Natural killer cell (primary cell): ENCODE measurements at places on chromosomes 1 and 21. TPM values are rescaled to one million over a fixed set of nuclear protein-coding genes. Genes with fewer than 3 reads are reported as not detected.
A peak's percentile ranks its signal among the peaks of the same experiment; 100 is the strongest.

Gene ESPN
- 1.7 TPM for total RNA-seq

Gene MPL
- total RNA-seq: 1.7 TPM

Gene KISS1
- not detected for total RNA-seq

Gene C1QB
- not detected for total RNA-seq

Gene PGLYRP3
- total RNA-seq: not detected

Gene PTPN14
- not detected for total RNA-seq

Gene LCA5L
- total RNA-seq: 0.14 TPM

Gene CNR2
- 5.3 TPM for total RNA-seq

Gene TGFB2
- total RNA-seq: 0.07 TPM

GRCh38 chr21:17066006-17066405, 446.8 kb upstream of the CXADR start:
- no peaks in the 10 kb centered on the region for H3K36me3 ChIP-seq
- no peaks in the 10 kb centered on the region for H3K4me1 ChIP-seq
- no peaks in the 10 kb centered on the region for H3K27me3 ChIP-seq

- no peaks in the 10 kb centered on the region for H3K4me1 ChIP-seq
- H3K27me3 ChIP-seq: no peaks in the 10 kb centered on the region
- H3K27ac ChIP-seq: no peak overlapping the region
- no peak overlapping the region for H3K4me3 ChIP-seq
- no peak for DNase-seq
Measured at GRCh38 chr21:45523411-45524101, 18.7 kb downstream of the SLC19A1 start.

GRCh38 chr1:228919914-228920313, 184.6 kb downstream of the RHOU start:
- no peaks in the 10 kb centered on the region for H3K36me3 ChIP-seq
- no peaks in the 10 kb centered on the region for H3K27me3 ChIP-seq
- DNase-seq: no peak
- no peak overlapping the region for H3K4me3 ChIP-seq

GRCh38 chr1:243269461-243269801, 13.6 kb downstream of the SDCCAG8 start:
- no peak overlapping the region for H3K27ac ChIP-seq
- DNase-seq: no peak
- H3K27me3 ChIP-seq: no peaks in the 10 kb centered on the region
- peaks cover 5% of the 10 kb centered on the region for H3K36me3 ChIP-seq

GRCh38 chr1:81304187-81304586, 496.5 kb upstream of the ADGRL2 start:
- H3K27ac ChIP-seq: no peak overlapping the region
- DNase-seq: no peak
- H3K36me3 ChIP-seq: no peaks in the 10 kb centered on the region
- H3K4me3 ChIP-seq: no peak overlapping the region
- no peaks in the 10 kb centered on the region for H3K27me3 ChIP-seq
- no peaks in the 10 kb centered on the region for H3K4me1 ChIP-seq

- peaks cover 19% of the 10 kb centered on the region for H3K36me3 ChIP-seq
- no peak overlapping the region for H3K4me3 ChIP-seq
- H3K4me1 ChIP-seq: no peaks in the 10 kb centered on the region
- no peaks in the 10 kb centered on the region for H3K27me3 ChIP-seq
Measured at GRCh38 chr1:22490309-22490708, 38.7 kb downstream of the ZBTB40 start.

GRCh38 chr1:151130987-151131586, 15.3 kb downstream of the SEMA6C start:
- H3K4me1 ChIP-seq: peaks cover 14% of the 10 kb centered on the region
- H3K4me3 ChIP-seq: peak overlapping the region; percentile 17
- DNase-seq: peak; percentile 63
- H3K36me3 ChIP-seq: no peaks in the 10 kb centered on the region
- no peaks in the 10 kb centered on the region for H3K27me3 ChIP-seq

- H3K4me1 ChIP-seq: peaks cover 31% of the 10 kb centered on the region
- DNase-seq: peak; percentile 74
- H3K27me3 ChIP-seq: no peaks in the 10 kb centered on the region
- H3K36me3 ChIP-seq: peaks cover 58% of the 10 kb centered on the region
- H3K27ac ChIP-seq: peak overlapping the region; percentile 100
Measured at GRCh38 chr1:150577557-150578271, 1.7 kb downstream of the MCL1 start.

- no peak overlapping the region for H3K4me3 ChIP-seq
- no peak for DNase-seq
- no peak overlapping the region for H3K27ac ChIP-seq
- H3K4me1 ChIP-seq: peaks cover 13% of the 10 kb centered on the region
Measured at GRCh38 chr1:9833632-9834031, 9.9 kb upstream of the CLSTN1 start.

GRCh38 chr1:150813028-150813707, 5.1 kb upstream of the CTSK start:
- H3K4me3 ChIP-seq: no peak overlapping the region
- no peak overlapping the region for H3K27ac ChIP-seq
- peaks cover 54% of the 10 kb centered on the region for H3K36me3 ChIP-seq
- peak; percentile 31 for DNase-seq
- no peaks in the 10 kb centered on the region for H3K27me3 ChIP-seq

- DNase-seq: peak; percentile 37
- no peaks in the 10 kb centered on the region for H3K36me3 ChIP-seq
Measured at GRCh38 chr1:198167436-198167934, 10.7 kb downstream of the NEK7 start.

DNA sequence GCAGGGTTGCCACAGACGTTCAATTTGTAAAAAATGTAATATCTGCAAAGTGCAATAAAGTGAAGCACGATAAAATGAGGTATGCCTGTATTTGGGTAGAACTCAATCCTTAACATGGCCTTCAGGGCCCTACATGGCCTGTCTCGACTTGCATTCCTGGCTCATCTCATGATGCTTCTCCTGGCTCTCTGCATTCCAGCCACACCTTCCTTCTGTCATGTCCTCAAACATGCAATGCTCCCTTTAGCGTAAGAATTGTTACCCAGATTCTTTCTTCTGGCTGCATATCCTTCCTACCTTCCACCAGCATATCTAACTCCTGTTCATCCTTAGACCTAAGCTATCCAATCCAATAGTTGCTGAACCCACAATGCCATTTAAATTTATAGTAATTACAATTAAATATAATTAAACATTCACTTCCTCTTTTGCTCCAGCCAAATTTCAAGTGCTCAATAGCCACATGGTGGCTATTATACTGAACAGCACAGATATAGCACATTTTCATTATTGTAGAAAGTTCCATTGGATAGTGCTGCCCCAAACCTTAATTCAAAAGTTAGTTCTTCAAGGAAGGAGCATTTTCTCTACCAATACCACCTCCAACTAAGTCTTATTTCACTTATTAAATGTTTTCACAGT, 32.6 kb downstream of the FGGY start:
- no peaks in the 10 kb centered on the region for H3K27me3 ChIP-seq
- no peaks in the 10 kb centered on the region for H3K36me3 ChIP-seq
- no peak for DNase-seq
- H3K4me1 ChIP-seq: peaks cover 10% of the 10 kb centered on the region

- DNase-seq: no peak
- H3K27ac ChIP-seq: no peak overlapping the region
- H3K4me3 ChIP-seq: no peak overlapping the region
- no peaks in the 10 kb centered on the region for H3K27me3 ChIP-seq
Measured at GRCh38 chr1:36950604-36951291, 83.6 kb downstream of the GRIK3 start.

DNA sequence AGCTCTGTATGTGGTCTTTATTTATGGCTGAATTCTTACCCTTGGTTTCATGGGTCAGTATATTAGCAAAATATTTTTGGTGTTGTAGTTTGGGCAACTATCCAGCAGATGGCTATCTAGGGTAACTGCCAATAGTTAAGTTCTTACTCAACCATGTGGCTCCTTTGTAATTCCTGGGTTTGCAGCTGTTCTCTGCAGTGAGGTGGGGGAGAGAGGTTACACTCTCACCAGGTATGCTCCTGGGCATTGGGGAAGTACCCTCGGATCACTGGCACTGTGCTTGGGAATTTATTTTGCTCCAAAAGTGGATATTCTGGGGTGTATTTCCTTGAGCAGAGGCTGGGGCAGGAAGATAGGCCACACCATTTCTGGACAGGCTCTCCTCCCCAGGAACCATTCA, 436.7 kb upstream of the TMPRSS15 start:
- H3K36me3 ChIP-seq: no peaks in the 10 kb centered on the region
- no peak for DNase-seq
- no peak overlapping the region for H3K4me3 ChIP-seq
- H3K27me3 ChIP-seq: no peaks in the 10 kb centered on the region

DNA sequence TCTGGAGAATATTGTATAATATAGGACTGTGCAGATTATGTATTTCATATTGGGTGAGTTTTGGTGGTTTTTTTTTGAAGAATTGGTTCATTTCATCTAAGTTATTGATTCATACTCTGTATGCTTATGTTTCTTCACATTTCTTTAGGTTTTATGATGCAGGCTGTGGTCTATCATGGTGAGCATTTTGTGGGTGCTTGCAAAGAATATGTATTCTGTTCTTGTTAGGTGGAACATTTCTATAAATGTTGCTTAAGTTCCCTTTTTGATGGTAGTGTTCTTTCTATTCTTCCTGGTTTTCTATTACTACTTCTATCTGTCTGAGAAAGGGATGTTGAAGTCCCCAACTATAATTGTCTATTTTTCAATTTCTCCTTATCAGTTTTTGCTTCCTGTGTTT, 42.6 kb downstream of the PKN2 start:
- DNase-seq: no peak
- peaks cover 6% of the 10 kb centered on the region for H3K36me3 ChIP-seq
- no peak overlapping the region for H3K4me3 ChIP-seq
- H3K27me3 ChIP-seq: no peaks in the 10 kb centered on the region
- H3K4me1 ChIP-seq: no peaks in the 10 kb centered on the region

- no peak for DNase-seq
- no peaks in the 10 kb centered on the region for H3K4me1 ChIP-seq
- H3K4me3 ChIP-seq: no peak overlapping the region
- H3K36me3 ChIP-seq: peaks cover 66% of the 10 kb centered on the region
- H3K27me3 ChIP-seq: no peaks in the 10 kb centered on the region
Measured at GRCh38 chr1:111441573-111442192, 7.4 kb downstream of the WDR77 start.

- no peaks in the 10 kb centered on the region for H3K27me3 ChIP-seq
- DNase-seq: no peak
- H3K36me3 ChIP-seq: no peaks in the 10 kb centered on the region
- H3K4me1 ChIP-seq: no peaks in the 10 kb centered on the region
Measured at GRCh38 chr21:22885079-22885478, 1886.9 kb downstream of the NCAM2 start.

DNA sequence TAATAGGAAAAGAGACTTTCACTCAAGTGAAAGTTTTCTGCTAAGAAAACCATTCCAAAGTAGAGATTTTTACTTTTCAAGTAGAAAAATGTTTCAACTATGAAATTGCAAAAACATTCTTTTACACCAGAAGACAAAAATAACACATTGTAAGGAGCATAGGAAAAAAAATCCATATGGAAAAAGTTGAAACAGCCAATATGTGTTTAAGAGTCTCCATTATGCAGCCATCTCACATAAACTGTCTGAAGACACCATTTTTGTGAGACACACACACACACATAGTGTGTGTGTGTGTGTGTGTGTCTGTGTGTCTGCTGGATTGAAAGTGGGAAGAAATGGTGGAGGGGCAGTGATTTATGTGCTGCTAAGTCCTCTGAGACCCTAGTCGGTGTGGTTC, 162.1 kb downstream of the HHAT start:
- H3K27me3 ChIP-seq: no peaks in the 10 kb centered on the region
- no peak overlapping the region for H3K4me3 ChIP-seq
- no peak overlapping the region for H3K27ac ChIP-seq

GRCh38 chr1:68204977-68205630, 27.2 kb downstream of the WLS start:
- DNase-seq: no peak
- H3K36me3 ChIP-seq: no peaks in the 10 kb centered on the region
- no peak overlapping the region for H3K27ac ChIP-seq
- no peaks in the 10 kb centered on the region for H3K27me3 ChIP-seq

DNA sequence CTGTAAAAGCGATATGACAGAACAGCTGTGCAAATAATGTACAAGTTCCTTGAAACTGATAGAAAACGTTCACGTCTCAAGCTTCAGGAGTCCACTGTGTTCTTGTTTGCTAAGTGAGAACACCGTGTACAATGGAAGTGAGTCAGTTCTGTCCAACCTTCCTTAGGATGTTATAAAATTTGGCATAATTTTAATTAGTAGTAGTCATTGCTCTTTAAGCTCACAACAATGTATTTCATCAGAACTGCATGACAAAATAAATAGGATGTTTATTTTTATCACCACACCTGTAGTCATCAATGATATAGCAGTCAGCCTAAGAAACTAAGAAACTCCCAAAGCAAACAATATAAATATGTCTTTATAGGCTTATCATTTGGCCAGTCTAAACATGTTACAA, 53.0 kb downstream of the RGS2 start:
- H3K4me1 ChIP-seq: no peaks in the 10 kb centered on the region
- no peak overlapping the region for H3K27ac ChIP-seq
- no peaks in the 10 kb centered on the region for H3K36me3 ChIP-seq

GRCh38 chr1:215416497-215416896, 150.6 kb upstream of the KCTD3 start:
- no peaks in the 10 kb centered on the region for H3K27me3 ChIP-seq
- no peak for DNase-seq
- no peaks in the 10 kb centered on the region for H3K4me1 ChIP-seq
- no peak overlapping the region for H3K4me3 ChIP-seq
- no peaks in the 10 kb centered on the region for H3K36me3 ChIP-seq
